Effector memory CD4-positive, alpha-beta T cell (primary cell): ENCODE measurements at places on chromosomes 11 and 22.

DNA sequence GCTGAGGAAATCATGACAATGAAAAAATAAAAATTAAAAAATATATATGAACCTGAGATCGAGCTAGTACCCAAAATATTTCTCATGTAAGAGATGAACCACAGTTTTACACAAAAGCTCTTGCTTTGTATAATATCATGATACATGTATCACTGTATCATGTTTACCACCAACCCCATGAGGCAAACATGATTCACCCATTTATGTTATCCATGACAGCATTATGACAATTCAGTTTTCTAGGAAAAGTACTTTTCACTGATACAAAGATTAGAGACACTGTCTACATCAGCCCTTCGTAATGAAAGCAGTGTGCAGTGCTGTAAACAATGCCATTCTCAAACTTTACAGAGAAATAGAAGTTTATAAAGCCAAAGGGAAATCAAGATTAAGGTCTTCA lies 852.5 kb upstream of the LRRC4C start:
- no peak overlapping the region for H3K4me3 ChIP-seq
- no peak overlapping the region for H3K27ac ChIP-seq
- H3K36me3 ChIP-seq, result no peaks in the 10 kb centered on the region
- no peaks in the 10 kb centered on the region for H3K4me1 ChIP-seq
- no peak for DNase-seq

DNA sequence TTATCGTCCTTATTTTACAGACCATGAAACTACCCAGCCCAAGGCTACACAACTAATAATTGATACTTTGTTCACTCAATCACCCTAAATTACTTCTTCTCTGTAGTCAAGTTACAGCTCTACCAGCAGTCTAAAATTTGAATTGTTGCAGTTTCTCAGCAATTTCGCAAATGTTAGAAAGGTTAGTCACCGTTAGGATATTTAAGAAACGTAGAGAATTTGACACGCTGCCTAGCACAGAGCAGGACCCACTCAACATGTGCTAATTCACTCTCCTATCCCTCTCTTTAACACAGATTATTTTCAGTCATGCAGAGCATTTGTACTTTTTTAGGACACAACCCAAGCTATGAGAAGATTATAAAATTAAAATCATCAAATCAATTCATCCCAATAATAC lies 771.1 kb upstream of the LUZP2 start:
- DNase-seq, result no peak
- no peaks in the 10 kb centered on the region for H3K4me1 ChIP-seq
- no peaks in the 10 kb centered on the region for H3K36me3 ChIP-seq

GRCh38 chr11:69861901-69862300 lies 42.7 kb upstream of the FGF3 start:
- no peak for DNase-seq
- no peaks in the 10 kb centered on the region for H3K27me3 ChIP-seq
- H3K4me3 ChIP-seq, result no peak overlapping the region
- no peak overlapping the region for H3K27ac ChIP-seq
- H3K36me3 ChIP-seq, result no peaks in the 10 kb centered on the region

DNA sequence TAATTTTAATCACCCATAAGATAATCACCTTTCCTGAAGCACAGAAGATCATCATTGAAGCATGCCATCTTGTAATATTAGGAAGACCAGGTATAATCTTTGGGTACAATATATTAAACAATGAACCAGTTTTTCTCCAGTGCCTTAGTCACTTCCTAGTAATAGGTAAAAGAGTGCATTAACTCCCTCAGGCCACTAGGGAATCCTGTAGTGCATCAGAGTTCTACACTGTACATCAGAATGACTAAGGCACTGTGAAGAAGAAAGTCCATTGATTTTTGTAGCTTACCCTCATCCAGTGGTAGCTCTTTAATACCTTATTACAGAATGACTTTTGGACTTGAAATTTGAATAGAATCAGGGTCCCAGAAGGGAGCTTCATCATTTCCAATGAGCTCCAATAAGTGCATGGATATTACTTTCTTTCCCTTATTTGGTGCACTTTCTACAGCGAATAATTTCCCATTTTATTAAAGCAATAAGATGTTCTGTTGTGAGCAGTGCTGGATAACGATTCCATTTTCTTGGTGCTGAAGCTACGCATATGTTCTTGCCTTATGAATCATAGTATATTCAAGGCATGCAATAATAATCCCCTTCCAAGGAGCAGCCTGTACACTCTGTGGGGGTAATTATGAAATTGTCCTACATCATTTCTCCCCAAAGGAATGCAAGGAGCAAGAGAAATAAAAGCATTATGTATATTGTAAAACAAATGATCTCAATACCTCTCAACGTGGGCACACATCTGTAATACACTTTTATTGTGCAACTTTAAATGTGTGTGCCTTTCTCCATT lies 4.7 kb downstream of the C11orf87 start:
- no peaks in the 10 kb centered on the region for H3K4me1 ChIP-seq
- H3K4me3 ChIP-seq, result no peak overlapping the region
- no peaks in the 10 kb centered on the region for H3K36me3 ChIP-seq
- DNase-seq, result no peak
- H3K27me3 ChIP-seq, result peaks cover 4% of the 10 kb centered on the region

DNA sequence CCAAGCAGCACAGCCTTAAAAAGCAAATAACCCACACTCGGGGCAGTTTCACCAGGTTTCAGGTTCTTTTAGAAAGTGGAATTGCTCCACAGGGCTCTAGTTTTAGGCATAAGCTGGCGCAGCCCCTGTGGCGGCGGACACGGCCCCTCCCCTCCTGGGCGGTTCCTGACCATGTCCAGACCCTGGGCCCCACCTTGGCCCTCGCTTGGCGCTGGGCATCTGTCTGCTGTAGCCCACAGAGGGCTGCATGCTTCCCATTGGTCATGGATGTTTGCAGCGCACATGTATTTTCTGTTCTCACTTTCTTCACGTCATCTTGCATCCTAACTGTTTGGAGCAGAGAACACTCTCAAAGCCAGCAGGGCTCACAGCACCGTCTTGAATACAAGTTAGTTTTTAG lies 244.3 kb downstream of the BRD1 start:
- no peak overlapping the region for H3K4me3 ChIP-seq
- no peaks in the 10 kb centered on the region for H3K27me3 ChIP-seq
- no peaks in the 10 kb centered on the region for H3K36me3 ChIP-seq
- no peak for DNase-seq

- no peaks in the 10 kb centered on the region for H3K27me3 ChIP-seq
- H3K27ac ChIP-seq, result no peak overlapping the region
- no peak for DNase-seq
- no peak overlapping the region for H3K4me3 ChIP-seq
Observed at GRCh38 chr22:23678133-23678532, 12.7 kb upstream of the RGL4 start.

DNA sequence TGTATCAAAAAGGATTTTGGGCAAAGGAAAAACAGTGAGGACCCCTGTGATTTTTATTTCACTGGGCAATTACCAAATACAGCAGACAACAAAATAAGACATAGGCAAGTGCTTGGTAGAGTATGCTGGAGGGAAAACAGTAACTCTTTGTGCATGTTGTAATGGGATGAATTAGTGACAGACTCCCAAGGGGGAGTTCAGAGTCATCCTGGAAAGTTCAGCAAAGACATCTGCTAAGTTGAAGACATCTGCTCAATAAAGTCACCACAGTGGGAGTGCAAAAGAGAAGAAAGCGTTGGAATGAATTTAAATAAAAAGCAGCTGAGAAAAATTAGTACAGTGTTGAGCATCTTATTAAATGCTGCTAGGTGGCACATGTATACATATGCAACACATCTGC lies 378.8 kb upstream of the ISX start:
- no peak overlapping the region for H3K27ac ChIP-seq
- no peak for DNase-seq
- H3K4me3 ChIP-seq, result no peak overlapping the region

DNA sequence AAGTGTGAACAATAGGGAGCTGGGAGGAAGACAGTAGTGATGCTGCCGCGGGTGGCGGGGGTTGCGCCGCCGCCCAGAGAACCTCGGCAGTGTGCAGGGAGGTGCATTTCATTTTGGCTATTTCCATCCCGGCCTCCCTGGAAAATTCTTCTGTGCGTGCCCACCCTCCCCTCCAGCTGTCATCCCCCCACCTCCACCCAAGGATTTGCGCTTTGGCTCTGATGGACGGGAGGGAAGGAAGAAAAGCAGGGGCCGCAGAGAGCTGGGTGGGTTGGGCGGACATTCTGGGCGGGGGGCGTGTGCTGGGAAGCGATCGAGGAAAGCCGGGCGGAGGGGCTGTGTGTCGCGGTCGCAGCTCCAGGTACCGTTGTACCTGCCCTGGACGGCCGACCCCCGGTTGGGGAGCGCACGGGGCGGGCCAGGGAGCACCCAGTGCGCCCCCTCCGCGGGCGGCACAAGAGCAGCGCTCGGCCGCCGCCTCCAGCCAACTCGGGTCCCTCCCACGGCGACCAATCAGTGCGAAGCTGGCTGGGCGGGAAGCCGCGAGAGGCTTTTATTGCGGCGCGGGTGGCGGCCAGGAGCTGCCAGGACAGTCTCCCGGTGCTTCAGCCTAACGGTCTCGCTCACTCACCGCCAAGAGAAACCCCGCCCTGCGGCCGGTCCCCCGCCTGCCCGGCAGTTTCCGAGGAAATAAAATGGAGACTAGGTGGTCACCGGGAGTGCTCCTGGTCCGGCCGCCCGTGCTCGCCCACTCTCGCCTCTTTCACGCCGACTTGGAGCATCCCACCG lies 1.6 kb downstream of the NCAM1 start:
- H3K27me3 ChIP-seq, result peaks cover 25% of the 10 kb centered on the region
- H3K4me3 ChIP-seq, result peak overlapping the region; percentile 40
- H3K36me3 ChIP-seq, result no peaks in the 10 kb centered on the region
- peaks cover 9% of the 10 kb centered on the region for H3K4me1 ChIP-seq
- no peak overlapping the region for H3K27ac ChIP-seq

GRCh38 chr22:22759371-22759770 lies 115.0 kb downstream of the GGTLC2 start:
- H3K4me3 ChIP-seq, result no peak overlapping the region
- no peak for DNase-seq
- no peaks in the 10 kb centered on the region for H3K27me3 ChIP-seq
- H3K4me1 ChIP-seq, result peaks cover 4% of the 10 kb centered on the region
- H3K36me3 ChIP-seq, result no peaks in the 10 kb centered on the region
- H3K27ac ChIP-seq, result no peak overlapping the region

DNA sequence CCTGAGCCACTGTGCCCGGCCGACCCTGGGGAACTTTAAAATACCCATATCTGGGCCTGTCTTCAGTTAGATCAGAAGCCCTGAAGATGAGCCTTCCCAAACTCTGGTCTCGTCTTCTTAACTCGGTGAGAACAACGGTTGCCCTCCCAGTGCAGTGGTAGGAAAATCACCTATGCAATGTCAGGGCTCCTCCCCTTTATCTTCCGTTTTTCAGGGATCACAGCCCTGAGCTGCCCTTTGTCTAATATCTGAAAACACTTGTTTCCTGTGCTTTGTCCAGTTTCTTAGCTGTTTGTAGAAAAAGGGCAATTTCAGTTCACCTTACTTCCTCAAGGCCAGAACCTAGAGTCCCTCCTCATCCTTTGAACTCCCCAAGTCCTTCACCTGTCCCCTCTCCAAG lies 9.4 kb downstream of the DRAP1 start:
- H3K4me1 ChIP-seq, result peaks cover 15% of the 10 kb centered on the region
- DNase-seq, result no peak
- peak overlapping the region; percentile 81 for H3K27ac ChIP-seq

- no peak overlapping the region for H3K27ac ChIP-seq
- no peaks in the 10 kb centered on the region for H3K27me3 ChIP-seq
- H3K4me3 ChIP-seq, result no peak overlapping the region
- no peaks in the 10 kb centered on the region for H3K4me1 ChIP-seq
- DNase-seq, result no peak
- H3K36me3 ChIP-seq, result no peaks in the 10 kb centered on the region
Observed at GRCh38 chr11:104564921-104565582, 333.2 kb downstream of the CASP12 start.

- no peaks in the 10 kb centered on the region for H3K4me1 ChIP-seq
- H3K36me3 ChIP-seq, result no peaks in the 10 kb centered on the region
- no peaks in the 10 kb centered on the region for H3K27me3 ChIP-seq
- H3K4me3 ChIP-seq, result no peak overlapping the region
- no peak overlapping the region for H3K27ac ChIP-seq
Observed at GRCh38 chr22:45441138-45441537, 27.6 kb downstream of the RIBC2 start.

DNA sequence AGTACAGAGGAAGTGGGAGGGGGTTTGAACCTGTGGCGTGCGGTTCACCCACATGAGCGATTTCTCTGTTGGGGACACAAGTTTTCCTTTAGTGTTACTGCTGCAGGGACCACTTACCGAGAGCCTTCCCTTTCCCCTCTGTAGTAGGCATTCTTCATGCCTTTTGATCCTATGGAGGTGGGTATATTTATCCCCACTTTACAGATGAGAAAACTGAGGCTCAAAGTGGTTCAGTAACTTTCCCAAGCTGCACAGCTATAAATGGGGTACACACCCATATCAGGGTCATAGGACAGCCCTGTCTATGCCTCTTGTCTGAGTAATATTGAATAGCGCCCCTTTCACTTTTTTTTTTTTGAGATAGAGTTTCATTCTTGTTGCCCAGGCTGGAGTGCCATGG lies 3.3 kb upstream of the PHF21B start:
- H3K27me3 ChIP-seq, result peaks cover 16% of the 10 kb centered on the region
- DNase-seq, result no peak
- no peak overlapping the region for H3K27ac ChIP-seq
- H3K36me3 ChIP-seq, result no peaks in the 10 kb centered on the region

GRCh38 chr11:2932850-2933251 lies 3.6 kb upstream of the PHLDA2 start:
- no peak for DNase-seq
- no peaks in the 10 kb centered on the region for H3K27me3 ChIP-seq
- H3K27ac ChIP-seq, result no peak overlapping the region
- peaks cover 35% of the 10 kb centered on the region for H3K4me1 ChIP-seq
- H3K4me3 ChIP-seq, result no peak overlapping the region

DNA sequence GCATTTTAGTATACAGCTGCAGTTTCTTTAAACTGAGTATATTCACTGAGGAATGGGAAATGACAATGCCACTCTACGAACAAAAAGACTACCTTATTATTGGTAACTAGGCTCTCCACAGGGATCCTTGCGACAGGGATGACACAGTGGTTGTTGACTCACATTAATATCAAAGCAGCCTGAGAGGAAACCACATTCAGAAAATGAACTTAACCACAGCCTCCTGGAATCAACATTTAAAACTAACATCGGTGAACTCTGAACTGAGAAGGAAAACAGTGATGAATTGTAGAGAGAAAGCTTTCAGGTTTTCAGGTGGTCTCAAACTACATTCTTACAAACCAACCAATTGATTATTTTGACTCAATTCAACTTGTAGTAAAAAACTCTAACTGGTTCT lies 90.3 kb upstream of the MTMR2 start:
- H3K27ac ChIP-seq, result peak overlapping the region; percentile 70
- peaks cover 43% of the 10 kb centered on the region for H3K4me1 ChIP-seq
- H3K4me3 ChIP-seq, result peak overlapping the region; percentile 31
- no peaks in the 10 kb centered on the region for H3K27me3 ChIP-seq
- peak; percentile 10 for DNase-seq

- no peaks in the 10 kb centered on the region for H3K27me3 ChIP-seq
- H3K4me3 ChIP-seq, result no peak overlapping the region
- no peak for DNase-seq
- H3K27ac ChIP-seq, result no peak overlapping the region
Observed at GRCh38 chr11:14583252-14584034, 60.2 kb upstream of the PDE3B start.

DNA sequence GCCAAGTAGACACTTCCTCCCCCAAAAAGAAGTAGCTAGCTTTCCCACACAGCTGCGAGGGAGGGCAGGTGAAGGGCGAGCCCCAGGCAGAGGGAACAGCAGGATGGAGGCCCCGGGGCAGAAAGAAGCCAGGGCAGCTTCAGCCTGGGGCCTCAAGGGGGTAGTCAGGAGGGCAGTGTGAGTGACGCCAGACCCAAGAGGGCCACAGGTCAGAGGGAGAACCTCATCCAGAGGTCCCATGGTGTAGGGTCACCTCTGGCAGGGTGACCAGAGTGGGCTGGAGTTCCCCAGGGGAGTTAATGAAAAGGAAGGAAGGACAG lies 9.2 kb downstream of the PRR5 start:
- H3K27ac ChIP-seq, result peak overlapping the region; percentile 1
- no peak for DNase-seq
- no peak overlapping the region for H3K4me3 ChIP-seq
- no peaks in the 10 kb centered on the region for H3K27me3 ChIP-seq
- no peaks in the 10 kb centered on the region for H3K36me3 ChIP-seq
